ENCODE measurements at places on chromosomes 12 and 14.
A peak's percentile ranks its signal among the peaks of the same experiment; 100 is the strongest.

GRCh38 chr12:14279845-14280244 is 85.6 kb upstream of the ATF7IP start:
- no peak for DNase-seq

- no peak for DNase-seq
Observed at GRCh38 chr12:88062474-88062873, 33.3 kb upstream of the C12orf50 start.

DNA sequence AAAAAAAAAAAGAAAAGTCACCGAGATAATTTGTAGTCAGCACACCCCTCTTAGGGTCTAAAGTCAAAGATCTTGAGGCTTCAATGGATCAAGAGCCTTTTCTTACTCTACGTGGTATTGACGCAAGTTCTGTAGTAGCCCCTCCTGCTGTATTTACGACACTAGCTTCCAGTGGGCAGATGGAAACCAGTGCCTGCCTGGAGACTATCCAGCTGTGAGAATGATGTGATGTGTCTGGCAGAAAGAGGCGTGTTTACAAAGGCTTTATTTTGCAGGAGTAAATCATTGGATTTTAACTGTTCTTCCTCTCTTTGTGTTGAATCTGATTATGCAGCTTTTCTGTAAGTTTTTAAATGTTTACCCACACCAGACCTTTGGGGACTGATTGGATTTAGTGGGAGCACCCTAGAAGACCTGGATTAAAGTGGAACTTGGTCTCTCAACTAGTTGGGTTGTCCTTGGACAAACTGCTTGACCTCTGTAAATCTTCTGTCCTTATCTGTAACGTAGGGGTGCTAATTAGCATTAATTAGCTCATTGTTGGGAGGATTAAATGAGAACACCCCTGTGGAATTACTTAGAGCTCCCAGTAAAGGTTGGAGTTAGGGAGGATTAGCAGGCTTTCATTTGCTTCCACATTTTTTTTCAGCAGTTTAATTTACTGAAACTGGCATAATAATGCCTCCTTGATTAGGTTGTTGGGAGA is 72.4 kb downstream of the RASSF3 start:
- DNase-seq: no peak

DNA sequence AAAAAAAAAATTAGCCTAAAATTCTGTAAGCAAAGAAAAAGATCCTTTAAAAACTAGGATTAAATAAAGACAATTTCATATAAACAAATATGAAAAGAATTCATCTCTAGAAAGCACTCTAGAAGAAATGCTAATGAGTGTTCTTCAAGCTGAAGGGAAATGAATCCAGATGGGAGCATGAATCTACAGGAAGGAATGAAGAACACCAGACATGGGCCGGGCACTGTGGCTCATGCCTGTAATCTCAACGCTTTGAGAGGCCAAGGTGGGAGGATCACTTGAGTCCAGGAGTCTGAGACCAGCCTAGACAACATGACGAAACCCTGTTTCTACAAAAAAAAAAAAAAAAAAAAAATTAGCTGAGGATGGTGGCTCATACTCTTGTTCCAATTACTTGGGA is 297.2 kb downstream of the FBXL14 start:
- DNase-seq: no peak

- no peak for DNase-seq
Observed at GRCh38 chr12:89781156-89781555, 72.5 kb upstream of the ATP2B1 start.

GRCh38 chr14:58491593-58491992 is 64.1 kb downstream of the KIAA0586 start:
- no peak for DNase-seq

DNA sequence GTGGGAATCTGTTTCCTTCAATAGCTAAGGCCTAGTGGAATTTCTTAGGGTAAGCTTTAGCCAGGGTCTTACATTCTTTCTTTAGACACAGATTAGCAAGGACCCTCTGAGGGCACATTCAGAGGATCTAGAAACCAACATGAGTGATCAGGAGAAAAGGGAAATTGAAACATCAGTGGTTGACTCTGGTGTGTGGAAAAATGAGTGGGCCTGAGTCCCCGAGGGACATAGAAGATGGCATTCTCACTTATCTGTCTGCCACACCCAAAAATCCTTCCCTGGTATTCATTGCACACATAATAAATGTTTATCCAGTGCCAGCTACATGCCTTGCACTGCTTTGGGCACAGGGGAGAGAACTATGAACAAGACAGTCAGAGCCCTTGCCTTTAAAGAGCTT is 82.9 kb downstream of the SSPN start:
- DNase-seq: no peak

- no peak for DNase-seq
Observed at GRCh38 chr14:100711493-100711892, 15.2 kb upstream of the DLK1 start.

- no peak for DNase-seq
Observed at GRCh38 chr14:93967637-93968250, 8.6 kb downstream of the ASB2 start.

DNA sequence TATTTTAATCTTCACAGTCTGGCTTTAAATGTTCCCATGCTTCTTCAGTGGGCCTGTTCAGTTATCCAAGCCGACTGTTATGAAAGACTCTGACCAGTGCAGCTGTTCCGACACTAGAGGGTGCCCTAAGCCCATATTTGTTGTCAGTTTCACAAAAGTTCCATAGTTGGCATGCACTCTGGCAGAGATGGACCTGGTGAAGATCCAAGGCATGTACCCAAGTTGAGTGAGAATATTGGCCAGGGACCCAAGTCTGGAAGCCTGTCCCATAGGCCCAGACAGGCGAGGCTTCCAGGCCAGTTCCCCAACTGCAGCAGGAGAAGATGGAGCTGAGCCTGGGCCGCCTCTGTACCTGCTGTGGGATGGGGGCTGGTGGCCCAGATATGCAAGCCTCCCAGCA is 27.4 kb upstream of the GUCY2C start:
- no peak for DNase-seq

DNA sequence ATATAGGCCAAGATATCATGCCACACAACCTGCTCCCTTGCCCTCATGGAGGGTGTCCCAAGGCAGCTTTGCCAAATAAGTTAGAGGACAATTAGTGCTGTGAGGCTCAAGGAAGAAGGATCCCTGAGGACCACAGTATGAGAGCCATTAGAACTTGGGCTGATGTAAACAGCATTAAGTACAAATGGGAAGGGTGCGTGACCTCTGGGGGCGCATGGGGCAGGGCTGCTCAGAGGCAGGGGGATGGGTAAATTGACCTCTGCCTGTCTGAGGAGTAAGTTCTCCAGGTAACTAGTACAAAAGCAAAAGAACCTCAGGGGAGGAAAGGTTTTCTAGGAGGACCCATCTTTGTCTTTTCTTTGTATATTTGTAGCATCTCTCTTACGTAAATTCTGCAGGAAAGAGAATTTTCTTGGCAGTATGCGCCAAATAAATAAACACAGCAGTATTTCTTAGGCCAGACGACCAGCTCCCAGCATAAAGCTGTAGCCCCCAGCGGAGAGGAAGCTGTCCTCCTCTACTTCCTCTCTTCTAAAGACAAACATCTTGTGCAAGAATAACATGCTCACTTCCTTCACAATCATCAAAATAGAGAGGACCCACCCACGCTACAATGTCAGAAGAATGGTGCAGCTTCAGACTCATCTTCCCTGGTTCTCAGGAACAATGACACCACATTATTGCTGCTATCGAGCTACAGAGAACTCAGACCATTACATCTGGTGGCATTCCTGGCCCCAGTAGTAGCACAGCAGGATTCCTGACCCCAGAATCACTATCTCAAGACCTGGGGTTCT is 16.4 kb upstream of the VWF start:
- no peak for DNase-seq

DNA sequence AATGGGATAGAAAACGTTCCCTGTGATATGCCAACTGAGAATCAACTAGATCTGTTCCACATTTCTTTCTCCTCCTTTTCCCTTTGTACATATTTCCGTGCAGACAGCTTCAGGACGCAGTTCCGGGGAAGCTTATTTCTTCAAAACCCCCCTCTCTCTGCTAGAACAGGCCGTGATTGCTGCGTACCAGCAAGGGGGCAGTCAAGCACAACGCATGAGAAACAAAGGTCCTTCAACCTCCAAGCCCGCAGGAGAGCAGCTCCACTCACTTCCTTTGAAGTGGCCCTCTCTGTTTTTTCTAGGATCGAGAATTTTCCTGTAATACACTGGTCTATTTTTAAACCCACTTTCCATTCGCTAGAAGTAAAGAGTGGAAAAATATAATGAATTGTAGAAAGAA is 80.8 kb downstream of the ZNF664 start:
- DNase-seq: no peak

DNA sequence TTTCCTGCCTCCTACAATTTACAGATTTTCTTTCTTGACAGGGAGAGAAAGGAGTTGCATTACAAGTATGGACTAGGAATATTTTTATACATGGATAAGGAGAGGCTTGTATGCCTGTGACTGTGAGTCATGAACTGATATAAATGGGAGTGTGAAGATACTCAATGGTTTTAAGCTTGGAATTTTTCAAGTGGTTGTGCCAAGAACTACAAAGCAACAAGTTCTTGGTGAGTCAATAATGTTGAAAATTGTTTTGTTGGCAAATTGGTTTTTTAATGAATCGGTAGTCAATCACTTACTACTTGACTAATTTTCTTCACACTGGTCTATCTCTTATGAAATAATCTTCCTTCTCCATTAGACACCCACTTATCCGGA is 58.9 kb upstream of the HMGA2 start:
- no peak for DNase-seq

- no peak for DNase-seq
Observed at GRCh38 chr14:99239661-99240092, 32.3 kb downstream of the BCL11B start.

- DNase-seq: no peak
Observed at GRCh38 chr14:39025810-39026627, 77.0 kb downstream of the SEC23A start.

- DNase-seq: no peak
Observed at GRCh38 chr12:15088105-15088504, 115.3 kb downstream of the PDE6H start.

DNA sequence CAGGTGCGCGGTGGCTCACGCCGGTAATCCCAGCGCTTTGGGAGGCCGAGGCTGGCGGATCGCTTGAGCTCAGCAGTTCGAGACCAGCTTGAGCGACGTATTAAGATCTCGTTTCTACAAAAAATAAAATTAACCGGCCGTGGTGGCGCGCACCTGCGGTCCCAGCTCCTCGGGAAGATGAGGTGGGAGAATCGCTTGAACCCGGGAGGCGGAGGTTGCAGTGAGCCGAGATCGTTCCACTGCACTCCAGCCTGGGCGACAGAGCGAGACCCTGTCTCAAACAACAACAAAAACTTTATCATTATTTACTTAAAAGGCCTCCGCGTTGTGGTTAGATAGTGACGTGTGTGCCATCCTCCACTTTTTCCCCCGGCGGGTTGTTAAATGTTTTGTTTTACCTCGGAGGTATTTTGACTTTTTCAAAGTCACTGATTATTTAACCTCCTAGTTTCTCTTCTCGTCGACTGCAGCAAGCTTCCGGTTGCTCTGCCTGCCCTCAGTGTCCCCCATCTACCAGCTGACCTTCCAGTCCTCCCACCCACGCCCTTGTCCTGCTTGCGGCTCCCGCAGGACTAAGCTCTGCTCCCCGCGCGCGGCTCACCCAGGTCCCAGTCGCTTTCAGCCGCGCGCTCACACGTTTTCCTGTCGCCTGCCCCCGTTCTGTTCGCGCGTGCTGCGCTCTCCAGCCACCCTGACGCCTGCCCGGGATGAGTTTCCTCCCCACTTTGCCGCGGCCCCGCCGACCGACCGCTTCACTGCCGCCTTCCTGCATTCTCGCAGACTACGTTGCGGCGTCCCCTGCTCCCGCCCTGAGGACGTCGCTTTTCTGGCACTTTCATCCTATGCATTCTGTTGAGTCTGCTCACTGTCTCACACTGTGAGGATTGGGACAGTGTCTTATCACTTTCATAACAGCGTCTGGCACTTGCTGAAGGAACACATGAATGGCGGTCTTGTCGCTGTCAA is 1.2 kb upstream of the SCAF11 start:
- peak; percentile 42 for DNase-seq

DNA sequence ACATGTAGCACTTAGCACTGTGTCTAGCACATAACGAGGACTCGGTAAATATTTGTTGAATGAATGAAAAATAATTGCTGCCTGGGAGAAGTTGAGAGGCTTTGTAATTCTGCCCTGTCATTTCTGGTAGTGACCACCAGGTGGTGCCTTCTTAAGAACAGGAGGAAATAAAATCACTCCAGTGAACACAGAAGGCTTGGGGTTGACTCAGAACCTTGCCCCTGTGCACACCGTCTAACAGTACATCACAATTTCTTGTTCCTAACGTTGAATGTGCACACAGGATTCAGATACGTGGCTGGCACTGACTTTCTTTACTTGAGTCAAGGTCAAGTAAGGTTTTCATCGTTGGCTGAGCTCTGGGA is 91.8 kb downstream of the RGS6 start:
- no peak for DNase-seq

- DNase-seq: no peak
Observed at GRCh38 chr12:122845865-122846621, 10.8 kb downstream of the HIP1R start.

DNA sequence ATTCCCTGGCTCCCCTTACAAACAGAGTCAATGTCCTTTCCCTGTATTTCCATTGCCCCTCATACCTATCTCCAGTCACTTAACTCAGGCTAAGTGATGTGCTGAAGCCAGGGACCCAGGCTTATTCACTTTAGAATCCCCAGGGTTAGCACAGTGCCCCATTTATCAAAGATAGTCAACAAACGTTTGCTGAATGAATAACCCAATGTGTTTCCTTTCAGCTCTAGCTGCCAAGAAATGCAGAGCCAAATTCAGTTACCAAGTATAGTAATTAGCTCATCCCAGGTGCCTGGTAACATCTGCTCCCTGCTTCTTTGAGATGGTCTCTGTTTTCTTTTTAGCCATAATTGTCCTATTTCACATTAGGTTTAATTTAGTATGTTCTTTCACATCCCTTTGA is 189.5 kb downstream of the PHLDA1 start:
- DNase-seq: no peak

DNA sequence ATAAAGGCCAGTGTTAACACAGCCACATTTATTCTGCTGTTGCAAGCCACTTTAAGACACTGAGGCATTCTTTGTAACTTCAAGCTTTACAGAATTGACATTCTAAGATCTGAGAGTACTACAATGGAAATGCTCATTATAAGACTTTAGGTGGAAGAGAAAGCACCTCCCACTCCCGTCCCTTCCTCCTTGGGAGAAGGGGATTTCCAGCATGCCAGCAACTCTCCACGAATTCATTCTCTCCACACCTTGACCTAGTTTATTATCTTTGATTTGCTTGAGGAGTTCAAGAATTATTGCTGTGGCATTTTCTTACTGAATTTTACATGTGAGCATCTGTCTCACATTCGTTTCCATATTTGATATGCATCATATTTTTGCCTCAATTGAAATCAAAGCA is 644.4 kb upstream of the MIS18BP1 start:
- no peak for DNase-seq

DNA sequence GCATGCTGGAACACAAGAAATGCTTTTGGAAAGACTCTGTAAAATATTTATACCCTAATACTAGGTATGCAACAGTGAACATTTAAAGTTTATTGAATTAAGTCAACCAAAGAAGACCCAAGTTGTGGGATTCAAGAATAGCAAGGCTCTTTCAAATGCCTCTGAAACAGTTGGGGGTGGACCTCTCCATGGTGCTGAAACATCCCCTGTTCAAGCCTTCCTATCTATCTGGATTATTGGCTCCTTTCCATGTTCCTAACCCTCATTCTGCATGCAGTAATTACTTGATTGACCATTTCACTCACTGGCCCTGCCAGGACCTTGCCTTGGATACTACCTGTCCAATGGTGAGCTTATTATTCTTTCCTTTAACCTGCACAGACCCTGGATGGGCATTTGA is 349.7 kb downstream of the NRXN3 start:
- peak; percentile 62 for DNase-seq

- no peak for DNase-seq
Observed at GRCh38 chr12:5066251-5066650, 22.6 kb downstream of the KCNA5 start.
